ENCODE measurements at places on chromosomes 2 and 18. TPM values are rescaled to one million over a fixed set of nuclear protein-coding genes. Genes with fewer than 3 reads are reported as not detected.

The MGAT4A gene
- 83.0 TPM for total RNA-seq

The CYP20A1 gene
- 43.1 TPM for total RNA-seq

The STK25 gene
- 261 TPM for total RNA-seq

The CD8B2 gene
- not detected for total RNA-seq

The CPO gene
- not detected for total RNA-seq

The RFTN2 gene
- total RNA-seq, result 6.5 TPM

Data from thoracic aorta endothelial cell (primary cell).